Stimulated activated CD4-positive, alpha-beta T cell treated with anti-CD3 and anti-CD28 coated beads, Interleukin-1b, Interleukin-23, amount 100 ng/mL, for 1 hour (primary cell): ENCODE measurements at places on chromosomes 7 and 10.

DNA sequence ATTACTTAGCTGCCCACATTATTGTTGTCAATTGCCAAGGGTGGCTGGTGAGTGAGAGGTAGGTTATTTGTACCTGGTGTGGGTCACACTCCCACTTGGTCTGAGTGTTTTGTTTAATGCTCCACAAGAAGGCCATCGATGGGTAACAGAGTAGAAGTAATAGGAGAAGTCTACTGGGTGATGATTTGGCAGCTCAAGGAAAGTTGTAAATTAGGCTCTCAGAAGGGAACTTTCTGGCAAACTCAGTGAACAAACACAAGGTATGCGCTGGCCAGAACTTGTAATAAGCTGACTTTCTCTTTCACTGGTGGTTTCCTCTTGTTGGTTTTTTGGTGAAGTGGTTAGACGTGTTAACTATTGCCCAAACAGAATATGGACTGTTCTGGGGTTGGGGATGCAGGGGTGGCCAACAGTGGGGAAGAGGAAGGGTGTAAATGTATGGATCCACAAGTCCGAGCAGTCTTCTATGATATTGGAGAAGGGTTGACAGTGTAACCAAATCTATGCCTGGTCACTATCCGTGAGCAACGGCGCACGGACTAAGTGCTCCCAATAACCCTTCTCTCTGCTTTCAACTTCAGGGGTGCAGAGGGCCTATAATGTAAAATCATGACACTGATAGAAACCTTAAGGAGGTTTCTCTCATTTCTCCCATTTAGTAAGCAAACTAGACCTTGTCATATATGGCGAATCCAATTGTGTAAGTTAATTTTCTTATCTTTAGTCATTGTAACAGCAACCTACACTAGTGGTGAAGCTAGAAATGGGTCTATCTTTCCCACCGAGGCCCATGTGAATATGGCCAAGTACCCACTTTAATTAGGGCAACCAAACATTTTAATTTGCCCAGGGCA lies 212.8 kb downstream of the PTEN start:
- no peak for DNase-seq

- DNase-seq: no peak
Observed at GRCh38 chr7:115462301-115463015, 540.6 kb downstream of the MDFIC start.

GRCh38 chr7:48085942-48086341 lies 3.1 kb upstream of the UPP1 start:
- no peak for DNase-seq

- DNase-seq: no peak
Observed at GRCh38 chr10:60662917-60663614, 115.2 kb upstream of the CDK1 start.

GRCh38 chr7:929311-929711 lies 25.2 kb downstream of the ADAP1 start:
- DNase-seq: no peak

DNA sequence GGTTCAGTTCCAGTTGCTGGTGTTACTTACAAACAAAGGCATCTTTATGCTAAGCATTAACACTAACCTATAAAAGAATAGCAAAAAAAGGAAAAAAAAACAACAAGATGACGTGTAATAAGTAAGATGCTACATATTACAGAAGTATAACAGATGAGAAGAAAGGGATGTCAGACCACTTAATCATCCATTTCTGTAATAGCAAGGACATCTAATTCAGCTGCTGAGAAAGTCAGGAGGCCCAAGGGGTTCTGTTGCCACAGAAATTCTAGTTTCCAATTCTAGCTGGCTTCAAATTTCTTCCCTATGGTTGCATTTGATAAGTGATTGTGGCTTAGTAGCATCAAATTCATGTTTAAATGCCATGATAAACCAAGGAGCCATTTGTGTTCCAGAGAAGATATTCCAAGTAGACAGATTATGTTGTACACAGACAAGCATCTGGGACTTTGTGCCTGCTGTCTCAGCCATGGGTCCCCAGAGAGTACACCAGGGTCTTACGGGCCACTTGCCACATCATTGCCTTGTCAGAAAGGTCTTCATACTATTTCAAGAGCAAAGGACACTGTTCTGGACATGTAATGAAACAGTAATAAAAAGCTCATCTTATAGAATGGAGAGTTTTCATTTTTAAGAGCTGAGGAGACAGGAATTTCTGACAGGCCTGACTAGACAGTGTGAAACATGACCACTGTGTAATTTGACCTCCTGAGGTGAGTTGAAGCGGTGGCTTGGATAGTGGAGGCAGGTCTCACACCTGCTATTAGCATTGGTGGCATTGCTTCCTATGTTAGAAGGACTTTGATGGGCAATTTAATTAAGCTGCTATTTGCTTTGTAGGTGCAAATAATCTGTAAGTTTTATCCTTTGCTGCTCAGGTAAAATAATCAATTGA lies 4.2 kb upstream of the ASB4 start:
- no peak for DNase-seq

DNA sequence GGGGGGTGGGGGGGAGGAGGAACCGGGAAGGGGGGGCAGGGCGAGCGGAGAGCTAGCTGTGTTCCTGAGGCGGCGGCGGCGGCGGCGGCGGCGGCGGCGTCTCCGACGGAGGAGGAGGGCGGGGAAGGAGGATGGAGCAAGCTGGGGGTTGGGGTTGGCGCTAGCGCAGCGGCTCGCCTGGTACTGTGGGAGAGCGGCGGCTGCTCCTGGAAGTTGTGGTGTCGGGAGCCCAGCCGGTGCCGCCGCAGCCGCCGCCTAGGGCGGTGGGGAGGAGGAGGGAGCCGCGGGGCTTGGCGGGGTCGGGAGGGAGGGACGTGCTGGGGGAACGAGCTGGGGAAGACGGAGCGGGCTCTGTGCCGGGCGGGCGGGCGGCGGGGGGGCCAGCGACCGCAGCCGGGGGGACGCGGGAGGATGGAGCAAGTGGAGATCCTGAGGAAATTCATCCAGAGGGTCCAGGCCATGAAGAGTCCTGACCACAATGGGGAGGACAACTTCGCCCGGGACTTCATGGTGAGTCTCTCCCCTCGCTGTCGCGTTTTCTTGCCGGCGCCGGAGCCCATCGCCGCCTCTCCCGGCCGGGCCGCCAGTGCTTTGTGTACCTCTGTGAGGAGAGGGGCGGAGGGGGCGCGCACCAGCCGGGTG lies at the start of gene PTPN12:
TSS of gene PTPN12 (plus strand) at position 160 of the 642 bp plus-strand sequence. CDS start at position 412, 252 bp downstream.
- DNase-seq: no peak

- DNase-seq: no peak
Observed at GRCh38 chr10:26357203-26357602, 80.9 kb upstream of the APBB1IP start.

GRCh38 chr10:36302086-36302485 lies 660.0 kb upstream of the FZD8 start:
- no peak for DNase-seq

- DNase-seq: no peak
Observed at GRCh38 chr7:39952374-39952773, 2.3 kb downstream of the CDK13 start.

DNA sequence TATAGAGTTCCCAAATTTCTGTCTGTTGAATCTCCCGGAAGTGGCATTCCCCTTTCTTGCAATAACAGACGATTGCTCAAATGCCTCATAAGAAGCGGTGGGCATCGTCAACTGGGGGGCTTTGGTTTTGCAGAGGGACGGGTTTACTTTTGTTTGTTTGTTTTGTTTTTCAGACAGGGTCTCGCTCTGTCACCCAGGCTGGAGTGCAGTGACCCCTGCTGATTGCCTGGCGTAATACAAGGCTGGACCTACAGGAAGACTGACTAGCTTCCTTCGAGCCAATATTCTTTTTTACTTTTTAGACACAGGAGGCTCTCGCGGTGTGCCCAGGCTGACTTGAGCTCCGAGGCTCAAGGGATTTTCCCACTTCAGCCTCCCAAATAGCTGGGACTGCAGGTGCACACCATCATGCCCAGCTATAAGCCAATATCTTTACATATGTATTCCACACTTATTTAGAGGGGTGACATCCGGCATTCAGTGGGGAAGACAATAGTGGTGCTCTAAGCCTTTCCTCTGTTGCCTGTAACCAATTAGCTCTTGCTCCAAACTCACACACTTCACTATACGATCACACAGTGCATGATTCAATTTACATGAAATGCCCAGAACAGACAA lies 58.1 kb downstream of the FHIP2A start:
- no peak for DNase-seq

- no peak for DNase-seq
Observed at GRCh38 chr10:13809427-13809826, 222.7 kb downstream of the PRPF18 start.

- no peak for DNase-seq
Observed at GRCh38 chr7:43636093-43636492, 53.2 kb downstream of the STK17A start.

DNA sequence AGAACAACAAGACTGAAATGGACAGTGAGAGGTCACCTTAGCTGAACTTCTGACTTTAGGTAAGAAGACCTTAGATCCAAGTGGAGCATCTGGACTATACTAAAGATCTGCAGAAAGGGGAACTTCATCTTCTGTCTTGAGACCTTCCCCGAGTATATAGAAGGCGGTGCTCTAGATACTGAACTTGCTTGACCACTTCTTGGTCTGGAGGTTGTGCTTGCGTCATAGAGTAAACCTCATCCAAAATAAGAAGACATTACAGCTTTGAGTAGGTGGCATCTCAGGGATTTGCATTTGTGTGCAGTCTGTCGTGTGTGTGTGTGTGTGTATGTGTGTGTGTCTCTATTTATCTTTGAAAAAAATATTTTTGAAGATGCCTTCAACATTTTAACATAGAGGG lies 157.5 kb downstream of the CHN2 start:
- no peak for DNase-seq
